ENCODE measurements at places on chromosomes 3 and 15.

- no peak for DNase-seq
These were observed 22.9 kb upstream of the PLXNA1 start for GRCh38 chr3:126959921-126960603.

DNA sequence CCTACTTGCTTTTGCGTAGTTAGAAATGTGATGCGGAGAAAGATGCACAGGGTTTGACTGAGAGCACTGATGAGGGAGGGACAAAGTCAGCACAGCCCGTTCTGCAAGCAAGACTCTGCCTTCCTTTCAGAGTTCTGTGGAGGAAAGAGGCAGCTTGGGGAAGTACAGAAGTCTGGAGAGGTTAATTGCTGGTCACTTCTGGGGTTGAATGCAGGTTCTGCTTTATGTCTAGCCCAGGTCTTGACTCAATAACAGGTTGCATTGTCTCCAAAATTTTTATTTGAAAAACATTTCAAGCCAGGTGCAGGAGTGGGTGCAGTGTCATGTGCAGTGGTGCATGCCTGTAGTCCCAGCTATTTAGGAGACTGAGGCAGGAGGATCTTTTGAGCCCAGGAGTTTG, 461.7 kb downstream of the NR2F2 start:
- DNase-seq = no peak

DNA sequence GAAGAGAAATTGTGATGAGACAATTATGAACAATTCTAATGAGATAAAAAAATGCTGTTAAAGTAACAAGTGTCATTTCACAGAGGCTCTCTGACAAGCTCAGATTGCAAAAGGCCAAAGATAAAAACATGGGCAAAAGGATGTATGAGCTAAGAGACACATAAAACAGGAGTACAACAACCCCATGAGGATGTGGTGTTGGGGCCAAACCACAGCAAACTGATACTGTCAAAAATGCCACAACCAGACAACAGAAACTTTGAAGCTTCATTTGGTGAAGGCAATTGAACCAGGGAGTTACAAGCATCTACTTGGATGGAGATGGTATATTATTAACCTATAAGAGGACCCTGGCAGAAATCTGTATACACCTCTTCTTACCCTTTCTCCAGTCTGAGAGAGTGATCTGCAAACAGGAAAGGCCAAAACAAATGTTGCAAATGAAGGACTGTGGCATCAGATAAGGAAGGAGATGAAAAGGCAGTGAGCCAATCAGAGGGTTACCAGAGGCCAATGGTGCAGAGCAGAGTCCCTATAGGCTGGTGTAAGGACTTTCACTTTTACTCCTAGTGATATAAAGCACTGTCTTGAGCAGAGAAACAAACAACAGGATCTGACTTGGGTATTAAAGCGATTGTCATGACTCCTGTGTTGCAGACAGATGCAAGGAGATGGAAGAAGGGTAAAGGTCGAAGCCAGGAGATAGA, 659.0 kb downstream of the NTRK3 start:
- no peak for DNase-seq

GRCh38 chr15:63048115-63048775, 5.7 kb downstream of the TPM1 start:
- DNase-seq = peak; percentile 60

- no peak for DNase-seq
These were observed 455.0 kb upstream of the THBS1 start for GRCh38 chr15:39125904-39126303.

DNA sequence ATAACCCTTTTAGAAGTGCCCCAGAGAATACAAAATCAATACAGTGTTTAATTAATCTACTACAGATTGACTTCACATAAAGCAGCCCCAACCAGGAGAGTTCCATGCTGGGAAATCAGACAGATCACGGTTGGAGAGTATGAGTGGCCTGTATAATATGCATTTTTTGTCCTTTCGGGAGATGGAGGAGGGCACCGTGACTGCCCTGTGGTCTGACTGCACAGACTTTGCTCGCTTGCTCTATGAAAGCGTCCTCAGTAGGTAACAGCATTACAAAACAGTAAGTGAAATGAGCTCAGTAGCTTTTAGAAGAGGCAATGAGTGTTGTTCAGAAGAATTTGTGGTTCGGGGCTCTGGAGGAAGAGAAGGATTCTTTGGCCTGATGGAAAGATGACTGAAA, 34.2 kb upstream of the SKIL start:
- no peak for DNase-seq

- no peak for DNase-seq
These were observed 3.0 kb downstream of the ITIH4 start for GRCh38 chr3:52827441-52827840.

GRCh38 chr3:34012102-34012461, 213.7 kb downstream of the PDCD6IP start:
- peak; percentile 90 for DNase-seq

GRCh38 chr3:119042162-119042561, 7.5 kb upstream of the IGSF11 start:
- no peak for DNase-seq

- DNase-seq = no peak
These were observed 34.3 kb downstream of the CNOT10 start for GRCh38 chr3:32719335-32719734.

DNA sequence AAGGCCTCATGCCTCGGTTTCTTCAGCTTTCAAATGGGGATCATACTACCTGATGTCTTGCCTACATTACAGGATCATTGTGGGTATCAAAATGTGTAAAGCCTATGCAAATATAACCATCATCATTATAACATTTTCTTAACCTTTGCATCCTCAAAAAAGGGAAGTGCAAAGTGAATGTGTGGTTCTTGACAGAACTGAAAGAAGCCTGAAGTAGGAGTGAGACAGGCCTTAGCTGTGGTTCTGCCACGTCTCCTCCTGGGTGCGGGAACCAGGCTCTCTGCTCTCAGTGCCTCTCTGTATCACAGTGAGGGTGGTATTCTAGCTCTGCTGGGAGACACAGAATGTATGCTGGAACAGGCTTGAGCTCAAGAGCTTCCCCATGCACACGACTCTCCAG, 316.9 kb upstream of the ICE2 start:
- DNase-seq = no peak

DNA sequence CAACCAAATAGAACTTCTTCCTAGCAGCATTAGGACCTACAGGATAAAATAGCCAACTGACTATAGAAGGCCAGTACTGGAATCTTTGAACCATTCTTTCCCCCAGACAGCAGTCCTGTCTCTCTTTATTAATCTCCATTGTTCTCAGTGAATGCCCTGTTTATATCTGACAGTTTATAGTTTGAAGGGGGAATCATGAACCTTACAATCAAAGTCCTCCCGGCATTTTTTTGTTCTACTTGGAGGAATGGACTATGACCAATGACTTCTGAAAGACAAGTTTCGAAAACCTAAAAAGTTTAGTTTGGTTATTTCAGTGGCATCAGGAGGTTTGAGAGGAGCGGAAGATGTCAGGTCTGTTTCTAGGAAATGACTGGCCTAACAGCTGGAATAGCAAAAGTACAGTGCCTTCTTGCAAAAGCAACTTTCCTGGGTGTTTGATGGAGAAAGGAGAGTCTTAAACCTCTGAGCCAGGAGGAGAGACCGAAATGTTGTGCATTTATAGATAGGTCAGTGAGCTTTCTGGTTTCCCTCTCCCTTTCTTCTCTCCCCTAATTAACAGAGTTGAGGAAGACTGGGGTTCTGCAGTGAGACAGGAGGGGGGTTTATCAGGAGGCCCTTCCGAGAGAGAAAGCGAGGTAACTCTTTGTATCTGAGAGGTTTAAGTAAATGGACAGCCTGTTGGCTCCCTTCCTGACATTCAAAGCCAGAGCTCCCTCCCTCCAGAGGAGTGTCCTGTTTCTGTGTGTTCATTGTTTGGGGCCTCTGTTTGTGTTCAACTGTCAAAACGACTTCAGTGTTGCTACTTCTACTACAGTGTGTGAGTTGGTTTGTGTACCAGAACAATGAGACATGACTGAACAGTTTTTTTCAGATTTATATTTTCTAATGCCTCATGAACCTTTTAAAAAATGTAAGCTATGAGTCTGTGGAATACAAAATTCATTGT, 383.0 kb upstream of the RARB start:
- peak; percentile 75 for DNase-seq

GRCh38 chr3:87958289-87958688, 100.5 kb downstream of the CGGBP1 start:
- DNase-seq = no peak

DNA sequence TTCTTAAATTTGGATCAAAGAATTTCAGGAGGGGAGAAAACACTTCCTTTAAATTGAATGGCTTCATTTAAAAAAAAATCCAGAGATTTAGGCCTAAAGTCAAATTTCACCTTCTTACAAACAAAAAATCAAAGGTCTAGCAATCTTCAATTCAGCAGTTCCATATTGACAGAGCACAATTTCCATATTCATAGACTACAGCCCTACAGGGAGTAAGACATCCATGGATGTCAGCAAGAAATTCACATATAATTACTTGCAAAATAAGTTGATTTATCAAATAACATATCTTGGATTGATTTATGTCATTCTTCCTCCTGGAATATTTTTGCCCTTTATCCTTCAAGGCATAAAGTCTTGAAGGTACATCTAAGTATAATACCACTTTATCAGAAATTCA, 103.4 kb downstream of the CNTN3 start:
- DNase-seq = no peak

DNA sequence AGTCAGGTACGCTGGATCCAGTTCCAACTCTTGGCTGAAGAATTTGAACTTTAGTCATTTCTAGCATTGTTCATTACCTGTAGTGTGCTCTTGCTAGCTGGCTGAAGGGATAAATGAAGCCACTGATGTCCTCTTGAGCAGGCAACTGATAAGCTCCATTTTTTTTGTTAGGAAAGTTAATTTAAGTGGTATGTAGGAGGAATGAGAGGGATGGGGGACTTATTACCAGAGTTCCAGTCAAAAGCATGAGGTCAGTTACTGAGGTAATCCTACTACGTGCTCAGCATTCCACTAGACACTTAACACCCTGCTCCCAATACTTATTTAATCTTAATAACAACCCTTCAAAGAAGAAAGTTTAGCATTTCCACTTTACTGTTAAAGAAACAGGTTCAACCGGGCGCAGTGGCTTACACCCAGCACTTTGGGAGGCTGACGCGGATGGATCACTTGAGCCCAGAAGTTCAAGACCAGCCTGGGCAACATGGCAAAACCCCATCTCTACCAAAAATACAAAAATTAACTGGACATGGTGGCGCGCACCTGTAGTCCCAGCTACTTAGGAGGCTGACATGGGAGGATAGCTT, 2.0 kb upstream of the RASA2 start:
- no peak for DNase-seq

- DNase-seq = no peak
These were observed 44.9 kb upstream of the PARP14 start for GRCh38 chr3:122635789-122636188.

GRCh38 chr3:121072133-121072532, 164.1 kb downstream of the STXBP5L start:
- no peak for DNase-seq

GRCh38 chr15:56916825-56917477, 1.5 kb upstream of the TCF12 start:
- DNase-seq = no peak

DNA sequence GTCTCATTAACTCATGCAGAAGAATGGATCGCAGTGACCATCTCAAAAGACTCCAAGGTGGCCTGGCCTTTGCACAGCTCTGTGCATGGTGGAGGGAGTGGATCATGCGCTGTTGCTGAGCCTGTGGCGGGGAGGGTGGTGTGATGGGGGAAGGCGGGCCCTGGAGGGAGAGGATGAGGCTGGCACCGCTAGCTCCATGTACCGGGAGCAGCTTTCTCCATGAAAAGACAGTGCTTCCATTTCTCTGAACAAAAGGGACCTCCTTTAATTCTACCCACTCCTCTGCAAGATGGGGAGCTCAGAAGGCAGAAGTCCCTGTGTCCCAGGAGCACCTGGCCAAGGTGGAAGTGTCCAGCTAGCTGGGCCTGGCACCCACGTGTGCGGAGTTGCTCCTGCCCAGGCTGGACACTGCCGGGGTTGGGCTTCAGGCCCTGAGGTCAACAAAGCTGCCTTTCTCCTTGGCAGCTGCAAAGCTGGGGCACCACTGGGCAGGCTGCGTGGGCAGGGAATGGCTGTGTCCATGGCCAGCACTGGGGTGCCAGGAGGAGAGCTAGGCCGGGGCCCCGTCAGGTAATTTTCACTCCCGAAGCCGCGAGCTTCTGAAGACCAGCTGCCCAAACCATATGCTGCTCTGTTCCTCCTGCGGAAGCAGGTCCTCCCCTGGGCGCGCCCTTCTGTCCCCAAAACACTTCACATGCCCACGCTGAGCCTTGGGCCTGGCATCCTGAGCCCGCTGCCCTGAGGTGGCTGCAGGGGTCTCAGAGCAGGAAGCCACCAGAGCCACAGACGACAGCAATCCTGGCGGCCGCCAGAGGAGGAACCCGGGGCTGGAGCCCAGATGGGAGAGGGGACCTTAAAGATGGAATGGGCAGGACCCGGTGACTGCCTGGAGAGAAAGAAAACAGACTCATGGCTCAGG, 6.4 kb downstream of the MAP6D1 start:
- DNase-seq = no peak

GRCh38 chr3:190192739-190193138, 72.0 kb upstream of the P3H2 start:
- no peak for DNase-seq

DNA sequence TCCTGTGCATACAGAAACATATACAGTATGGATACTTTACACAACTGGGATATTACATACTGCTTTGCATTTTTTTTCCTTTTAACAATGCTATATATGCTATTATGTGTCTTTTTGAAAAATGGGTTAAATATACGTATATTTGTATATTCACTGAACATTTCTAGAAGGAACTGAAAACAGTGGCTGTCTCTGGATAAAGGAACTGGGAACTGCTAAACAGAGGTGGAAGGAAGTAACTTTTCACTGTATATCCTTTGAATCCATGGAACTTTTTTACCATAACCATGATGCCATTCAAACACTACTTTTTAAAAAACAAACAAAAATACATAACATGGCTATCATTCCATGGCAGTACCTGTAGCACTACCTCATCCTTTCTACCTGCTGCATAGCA, 1.8 kb downstream of the MTFMT start:
- no peak for DNase-seq

- DNase-seq = no peak
These were observed 155.5 kb upstream of the TMC3 start for GRCh38 chr15:81529481-81529880.
